ENCODE measurements at places on chromosomes 3 and 15. TPM values are rescaled to one million over a fixed set of nuclear protein-coding genes. Genes with fewer than 3 reads are reported as not detected.

TYRO3 gene
- total RNA-seq: 19.3 TPM

DNA sequence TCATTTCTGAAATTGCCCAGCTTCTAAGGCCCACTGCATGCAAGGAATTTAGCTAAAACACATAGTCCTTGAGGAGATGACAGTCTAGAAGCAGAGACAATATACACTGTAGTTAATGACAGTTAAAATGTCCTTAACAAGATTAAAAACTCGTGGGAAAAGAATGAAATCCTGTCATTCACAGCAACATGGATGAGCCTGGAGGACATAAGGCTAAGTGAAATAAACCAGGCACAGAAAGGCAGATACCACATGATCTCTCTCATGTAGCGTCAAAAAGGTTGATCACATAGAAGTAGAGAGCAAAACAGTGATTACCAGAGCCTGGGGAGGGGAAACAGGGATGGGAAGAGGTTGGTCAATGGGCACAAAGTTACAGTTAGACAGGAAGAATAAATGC lies 36.3 kb upstream of the GOLGA8J start:
- no peak for DNase-seq

DNA sequence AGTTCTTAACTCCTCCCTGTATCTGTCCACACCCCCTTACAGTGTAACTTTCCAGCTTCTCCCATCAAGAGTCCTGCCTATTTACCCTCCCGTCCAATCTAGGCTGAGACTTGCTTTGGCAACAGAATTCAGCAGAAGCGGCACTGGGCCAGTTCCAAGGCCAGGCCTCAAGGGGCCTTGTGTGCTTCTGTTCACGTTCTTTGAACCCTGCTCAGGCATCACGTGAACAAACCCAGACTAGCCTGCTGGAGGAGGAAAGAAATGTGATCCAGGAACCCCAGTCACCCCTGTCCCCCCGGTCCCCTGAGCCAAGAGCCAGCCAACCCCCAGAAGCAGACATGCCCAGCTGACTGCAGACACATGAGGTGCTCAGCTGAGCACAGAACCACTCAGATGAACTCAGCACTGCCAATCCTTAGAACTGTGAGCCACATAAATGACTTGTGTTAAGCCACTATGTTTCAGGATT lies 76.1 kb upstream of the DCLK3 start:
- DNase-seq: no peak

DNA sequence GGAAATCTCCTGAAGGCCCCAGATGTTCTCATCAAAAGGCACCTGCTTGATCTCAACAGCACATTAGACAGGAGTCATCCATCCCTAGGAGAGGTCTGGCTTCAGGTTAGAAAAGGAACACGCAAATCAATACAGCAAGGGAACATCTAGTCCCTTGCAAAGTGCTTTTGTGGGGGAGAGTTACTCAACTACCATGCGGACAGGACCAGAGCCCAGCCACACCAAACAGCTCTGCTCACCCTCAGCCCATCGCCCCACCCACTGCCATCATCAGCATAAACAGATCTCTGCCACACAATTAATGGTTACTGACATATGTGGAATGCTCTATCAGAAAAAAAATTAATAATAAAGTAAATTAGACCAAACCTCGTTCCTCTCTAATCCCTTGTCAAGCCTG lies 85.6 kb downstream of the MYLK start:
- no peak for DNase-seq

GRCh38 chr3:52507359-52507758 lies 12.2 kb downstream of the STAB1 start:
- no peak for DNase-seq

POC1A gene
- total RNA-seq: 4.7 TPM

DNA sequence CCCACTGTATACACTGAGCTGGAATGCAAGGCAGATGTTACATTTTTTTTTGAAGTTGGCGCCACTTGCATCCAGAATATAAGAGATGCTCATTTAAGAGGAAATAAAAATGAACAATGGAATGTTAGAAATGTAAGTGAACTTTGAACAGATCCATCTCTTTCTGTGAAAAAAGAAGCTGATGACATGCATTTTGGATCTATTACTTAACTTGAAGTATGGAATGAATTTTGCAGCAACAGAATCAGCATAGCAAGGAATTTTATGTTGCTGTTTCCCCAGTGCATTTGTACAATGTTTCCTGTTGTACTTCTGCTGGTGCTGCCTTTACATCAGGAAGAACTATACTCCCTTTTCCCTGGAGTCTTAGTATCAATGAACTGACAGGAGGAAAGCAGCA lies 178.2 kb downstream of the LSAMP start:
- no peak for DNase-seq

- DNase-seq: no peak
Observed at GRCh38 chr3:9241956-9242355, 7.5 kb downstream of the SRGAP3 start.

DNA sequence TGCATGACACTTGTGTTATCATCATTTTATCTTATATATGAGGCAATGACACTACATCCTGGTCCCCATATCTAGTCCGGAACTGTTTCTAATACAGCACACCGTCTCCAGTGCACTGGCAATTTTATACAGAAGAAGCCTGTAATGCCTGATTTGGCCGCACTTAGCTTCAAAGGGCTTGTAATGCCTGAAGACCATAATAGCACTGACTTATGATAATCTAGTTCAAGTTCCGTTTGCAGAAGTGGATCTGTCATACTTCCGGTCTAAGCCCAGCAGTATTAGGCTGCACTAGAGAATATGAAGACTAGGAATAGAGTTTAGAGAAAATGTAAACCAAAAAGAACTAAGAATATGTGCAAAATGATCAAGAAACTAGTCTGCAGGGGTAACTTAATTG lies 1.3 kb downstream of the BNIP2 start:
- peak; percentile 48 for DNase-seq

CFAP44 gene
- 5.2 TPM for total RNA-seq

DNA sequence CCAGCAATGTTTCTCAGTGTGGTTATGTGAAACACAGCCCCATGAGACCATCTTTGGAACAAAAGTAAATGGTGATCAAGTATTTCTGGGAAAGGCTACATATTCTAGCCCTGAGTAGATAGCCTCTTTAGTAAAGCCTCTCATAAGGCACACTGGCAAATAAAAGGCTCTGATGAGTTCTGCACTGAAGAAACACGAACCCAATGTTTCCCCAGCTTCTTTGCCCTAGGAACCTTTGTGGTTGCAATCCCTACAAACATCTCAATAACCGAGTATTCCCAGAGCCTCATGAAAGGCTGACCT lies 41.8 kb downstream of the RAB6B start:
- no peak for DNase-seq

DNA sequence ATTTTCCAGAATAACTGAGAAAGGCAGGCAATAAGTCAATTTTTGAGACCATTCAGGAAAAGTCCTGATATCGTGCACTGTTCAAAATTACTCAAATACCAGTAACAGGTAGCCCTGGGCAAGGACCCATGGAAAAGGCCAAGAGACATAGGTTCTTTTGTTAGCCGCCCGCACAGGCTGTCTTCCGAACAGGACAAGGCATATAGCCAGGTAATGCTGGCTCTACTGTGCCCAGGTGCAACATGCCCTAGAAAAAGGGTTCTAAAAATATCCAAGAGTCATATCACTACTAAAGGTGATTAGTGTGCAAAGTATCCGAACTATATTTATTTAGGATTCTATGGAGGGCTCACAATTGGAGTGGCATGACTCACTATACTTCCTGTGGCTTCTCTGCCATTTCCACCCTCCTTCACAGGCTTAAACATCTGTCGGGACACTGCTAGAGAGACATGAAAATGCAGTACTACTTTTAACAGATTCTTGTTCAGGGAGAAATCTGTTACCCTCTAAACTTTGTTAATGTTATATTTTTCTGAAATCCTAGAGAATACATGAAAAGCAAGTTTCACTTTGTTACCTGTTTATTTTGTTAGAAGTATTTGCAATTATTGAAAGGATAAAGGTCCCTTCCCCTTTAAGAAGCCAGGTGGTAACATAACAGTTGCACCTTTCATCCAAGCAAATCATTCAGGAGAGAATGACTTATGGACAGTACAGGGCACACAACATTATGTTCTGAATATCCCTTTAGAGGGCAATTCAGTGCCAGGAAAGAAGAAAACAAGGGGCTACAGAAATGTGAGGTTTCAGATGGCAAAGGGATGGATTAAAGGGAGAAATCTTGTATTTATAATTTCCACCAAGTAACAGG lies 293.3 kb upstream of the THBS1 start:
- DNase-seq: no peak

NR2E3 gene
- total RNA-seq: 0.10 TPM

DNA sequence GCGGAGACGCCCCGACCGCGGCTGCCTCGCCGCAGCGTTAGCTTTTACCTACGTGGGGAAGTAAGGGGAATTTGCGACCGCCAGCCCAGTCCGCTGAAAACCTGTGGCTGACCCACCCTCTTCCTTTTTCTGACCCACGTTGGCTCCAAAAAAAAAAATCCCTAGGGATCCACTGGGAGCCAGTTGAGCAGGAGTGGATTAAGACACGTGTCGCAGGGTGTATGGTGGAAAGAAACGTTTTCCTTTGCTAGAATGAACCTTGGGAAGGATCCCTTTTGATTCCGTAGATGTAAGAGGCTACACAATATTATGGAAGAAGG lies 575 bp upstream of the PCYT1A start:
- no peak for DNase-seq

DNA sequence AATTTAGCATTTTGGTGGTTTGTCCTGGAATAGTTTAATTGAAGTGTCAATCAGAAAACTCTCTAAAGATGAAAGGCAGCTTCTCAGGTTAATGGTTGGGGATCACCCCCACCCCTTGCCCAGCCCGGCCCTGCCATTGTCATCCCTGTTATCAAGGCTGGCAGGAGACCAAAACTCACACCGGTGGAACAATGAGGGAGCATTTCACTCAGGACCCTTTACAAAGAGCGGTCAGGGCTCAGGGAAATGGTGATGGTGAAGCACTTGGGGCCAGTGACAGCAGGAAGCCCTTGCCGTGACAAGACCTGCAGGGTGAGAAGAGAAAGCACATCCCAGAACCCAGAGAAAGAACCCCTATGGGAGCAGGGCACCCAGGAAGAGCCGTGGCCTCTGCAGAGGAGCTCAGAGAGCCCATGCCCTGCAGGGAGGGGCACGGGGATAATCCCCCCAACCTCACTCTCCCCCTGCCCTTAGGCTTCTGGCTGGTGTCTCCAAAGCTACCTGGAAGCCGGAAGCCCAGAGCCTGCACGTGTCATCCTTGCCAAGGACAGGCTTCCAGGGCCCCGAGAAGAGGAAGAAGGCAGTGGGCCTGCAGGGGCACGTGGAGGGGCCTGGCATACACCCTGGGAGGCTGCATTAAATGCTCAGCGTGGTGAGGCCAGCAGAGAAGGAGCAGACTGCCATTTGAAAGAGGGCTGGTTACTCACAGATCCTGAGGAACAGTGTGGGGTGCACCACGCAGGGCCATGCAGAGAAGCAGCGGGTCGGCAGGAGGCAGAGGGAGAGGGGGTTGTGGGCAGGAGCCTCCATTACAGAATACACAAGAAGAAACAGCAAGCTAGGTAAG lies 80.6 kb upstream of the PRR20G start:
- DNase-seq: no peak

DNA sequence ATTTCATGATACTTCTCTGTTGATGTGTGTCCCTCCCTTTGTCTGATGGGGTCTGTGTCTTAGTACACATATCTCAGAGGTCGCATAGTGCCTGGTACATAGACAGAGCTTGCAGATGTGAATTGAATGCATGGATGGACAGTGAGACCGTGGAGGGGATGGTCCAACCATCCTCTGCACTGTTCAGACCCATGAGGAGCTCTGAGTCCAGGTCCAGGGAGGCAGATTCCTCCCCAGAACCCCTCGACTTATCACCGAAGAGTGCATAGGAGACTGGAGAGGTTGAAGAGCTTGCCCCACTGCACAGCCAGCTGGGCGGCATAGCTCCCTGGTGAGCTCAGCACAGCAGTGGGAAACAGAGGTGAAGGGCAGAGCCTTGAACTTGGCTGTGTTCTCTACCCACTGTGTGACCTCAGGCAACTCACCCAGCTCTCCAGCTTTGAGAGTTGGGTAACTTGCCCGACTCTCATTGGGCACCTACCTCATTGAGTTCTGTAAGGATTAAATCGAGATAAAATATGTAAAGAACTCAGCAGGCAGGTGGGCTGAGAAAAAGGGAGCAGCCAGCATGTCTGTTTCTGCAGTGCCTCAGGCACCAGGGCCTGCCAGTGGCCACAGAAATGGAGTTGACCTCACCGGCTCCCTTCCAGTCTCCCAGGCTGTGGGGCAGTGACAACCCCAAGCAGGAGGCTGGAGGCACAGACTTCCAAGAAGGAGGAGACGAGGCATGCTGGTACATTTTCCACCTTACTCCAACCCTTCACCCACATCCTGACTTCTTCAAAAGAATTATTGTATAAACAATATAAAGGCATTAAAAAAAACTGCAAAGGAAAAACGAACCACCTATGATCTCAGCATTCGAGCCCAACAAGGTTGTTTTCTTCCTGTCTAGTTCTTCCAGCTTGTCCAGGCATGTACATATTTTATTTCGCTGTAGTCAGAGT lies 54.1 kb upstream of the TFRC start:
- DNase-seq: no peak

DNA sequence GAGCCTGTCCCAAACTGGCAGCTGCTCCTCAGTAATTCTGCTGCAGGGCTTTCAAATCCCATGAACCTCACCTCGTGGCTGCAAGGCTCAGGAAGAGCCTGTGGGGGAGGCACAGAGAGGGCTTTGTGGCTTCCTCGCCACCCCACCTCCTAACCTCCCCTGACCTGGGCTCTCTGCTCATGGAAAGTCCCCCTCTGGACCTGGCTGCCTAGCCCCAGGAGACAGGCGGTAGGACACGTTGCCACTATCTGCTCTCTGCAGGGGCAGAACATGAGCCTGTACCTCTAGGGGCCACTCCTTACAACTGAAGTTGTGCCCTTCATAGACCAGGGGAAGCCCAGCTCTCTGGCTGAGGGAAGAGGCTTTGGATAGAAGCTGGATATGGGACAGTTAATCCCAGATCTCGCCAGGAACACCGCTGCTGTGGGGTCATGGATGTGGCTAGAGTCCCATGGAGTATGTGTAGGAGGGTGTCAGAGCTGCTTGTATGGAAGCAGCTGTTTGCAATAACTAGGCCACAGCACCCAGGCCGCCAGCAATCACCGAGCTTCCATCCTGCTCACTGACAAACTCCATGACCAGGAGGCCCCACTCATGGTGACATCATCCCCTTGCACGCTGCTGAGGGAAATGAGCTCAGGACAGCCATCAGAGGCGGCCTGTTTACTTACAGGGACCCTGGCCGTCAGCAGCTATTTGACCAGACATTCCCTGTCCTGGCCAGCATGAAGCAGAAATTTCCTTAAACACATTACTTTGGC lies 34.0 kb upstream of the CILP start:
- no peak for DNase-seq

MESP2 gene
- 0.15 TPM for total RNA-seq

GRCh38 chr15:63483521-63484371 lies 20.6 kb upstream of the USP3 start:
- no peak for DNase-seq

TMC3 gene
- not detected for total RNA-seq

DNA sequence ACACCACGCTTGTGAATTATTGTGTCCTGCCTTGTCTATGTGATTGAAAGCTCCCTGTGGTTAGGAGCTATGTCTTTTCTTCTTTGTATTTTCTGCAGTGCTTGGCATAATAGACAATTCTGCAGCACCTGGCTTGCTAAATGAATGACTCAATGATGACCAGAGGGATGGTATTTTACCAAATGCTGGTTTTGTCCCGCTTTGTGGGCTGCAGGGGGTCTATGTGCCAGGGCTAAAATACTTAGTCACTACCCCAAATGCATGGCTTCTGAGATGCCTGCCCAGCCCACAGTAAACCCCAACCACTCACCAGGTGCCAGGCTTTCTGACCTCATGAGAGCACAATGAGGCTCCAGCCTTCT lies 50.9 kb downstream of the BOC start:
- DNase-seq: no peak

- no peak for DNase-seq
Observed at GRCh38 chr3:108345492-108346205, 49.3 kb downstream of the HHLA2 start.
